GM23338 (cell line): ENCODE measurements at places on chromosomes 5 and 9.

DNA sequence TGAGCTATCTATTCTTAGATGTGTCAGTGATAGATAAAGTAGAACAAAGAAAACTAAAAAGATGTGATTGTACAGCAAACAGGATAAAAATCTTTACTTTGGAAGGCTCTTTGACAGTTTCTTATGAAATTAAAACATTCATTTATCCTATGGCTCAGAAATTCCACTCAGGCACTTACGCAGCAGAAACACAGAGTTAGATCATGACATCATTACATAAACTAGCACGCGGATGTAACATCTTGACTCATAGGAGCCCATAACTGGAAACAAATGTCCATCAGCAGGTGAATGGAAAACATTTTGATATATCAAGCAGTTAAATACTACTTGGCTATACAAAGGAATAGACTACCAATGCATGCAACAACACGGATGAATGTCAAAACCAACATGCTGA lies 45.3 kb downstream of the ICE1 start:
- DNase-seq = no peak

GRCh38 chr5:75935572-75935971 lies 147.6 kb upstream of the SV2C start:
- DNase-seq = no peak

GRCh38 chr9:18492612-18493011 lies 18.7 kb downstream of the ADAMTSL1 start:
- no peak for DNase-seq

DNA sequence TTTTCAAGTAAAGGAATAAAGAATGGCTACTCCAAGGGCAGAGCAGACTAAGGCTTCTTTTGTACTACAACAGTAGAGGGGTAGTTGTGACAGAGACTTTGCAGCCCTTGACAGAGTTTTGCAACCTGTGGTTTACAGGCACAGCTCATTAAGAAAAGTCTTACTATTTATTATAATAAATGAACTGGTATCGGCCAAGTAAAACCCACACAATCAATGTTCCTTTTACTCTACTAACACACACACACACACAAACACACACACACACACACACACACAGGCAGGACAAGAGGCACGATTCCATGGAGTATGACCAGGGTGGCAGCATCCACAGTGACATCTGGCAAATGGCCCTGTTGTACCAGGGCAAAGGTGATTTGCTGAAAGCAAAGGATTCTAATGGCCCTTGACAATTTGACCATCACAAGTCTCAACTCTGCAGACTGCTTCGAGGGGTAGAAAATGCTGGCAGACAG lies 59.1 kb upstream of the GOLPH3 start:
- DNase-seq = no peak

DNA sequence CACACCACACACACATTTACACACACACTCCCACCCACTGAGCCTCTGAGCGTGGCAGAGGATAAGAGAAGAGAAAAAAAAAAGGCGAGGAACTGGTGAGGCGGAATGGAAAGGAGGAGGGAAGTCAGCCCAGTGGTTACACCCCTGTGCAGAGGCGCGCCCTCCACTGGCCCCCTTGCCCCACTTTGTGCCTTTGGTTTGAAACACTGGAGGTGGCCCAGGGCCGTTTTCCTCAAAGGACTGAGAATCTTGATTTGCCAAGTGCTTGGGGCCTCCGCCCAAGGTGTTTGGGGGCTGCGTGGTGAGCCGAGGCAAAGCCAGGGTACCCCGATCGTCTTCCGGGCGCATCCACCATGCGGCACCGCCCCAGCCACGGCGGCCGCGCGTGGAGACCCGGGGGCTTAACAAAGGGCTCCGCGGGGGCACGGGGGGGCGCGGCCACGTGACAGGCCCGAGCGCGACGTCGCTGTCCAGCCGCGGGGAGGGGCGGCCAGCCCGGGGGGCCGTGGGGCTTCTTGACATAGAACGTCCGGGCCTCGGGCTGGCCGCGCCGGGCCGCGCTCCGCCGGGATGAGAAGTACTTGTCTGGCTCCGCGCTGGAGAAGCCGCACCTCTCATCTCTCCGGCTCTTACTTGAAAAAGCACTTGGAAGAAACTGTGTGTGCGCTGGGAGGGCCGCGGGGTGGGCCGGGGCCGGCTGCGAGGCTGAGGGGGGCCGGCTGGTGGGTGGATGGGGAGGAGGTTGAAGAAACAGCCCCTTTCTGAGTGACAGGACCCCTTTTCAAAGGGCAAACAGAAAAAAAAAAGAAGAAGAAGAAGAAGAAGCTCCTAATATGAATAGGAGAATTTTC lies 21.0 kb downstream of the NR2F1 start:
- DNase-seq = peak; percentile 69

GRCh38 chr5:89893546-89893945 lies 516.0 kb downstream of the CETN3 start:
- DNase-seq = no peak

GRCh38 chr9:110121170-110121569 lies 86.8 kb downstream of the C9orf152 start:
- DNase-seq = peak; percentile 21

- no peak for DNase-seq
Observed at GRCh38 chr9:114442022-114442421, 54.2 kb upstream of the AKNA start.

GRCh38 chr5:31755676-31756230 lies 116.8 kb downstream of the PDZD2 start:
- no peak for DNase-seq

- peak; percentile 39 for DNase-seq
Observed at GRCh38 chr5:65480306-65480865, 1.3 kb downstream of the ADAMTS6 start.

DNA sequence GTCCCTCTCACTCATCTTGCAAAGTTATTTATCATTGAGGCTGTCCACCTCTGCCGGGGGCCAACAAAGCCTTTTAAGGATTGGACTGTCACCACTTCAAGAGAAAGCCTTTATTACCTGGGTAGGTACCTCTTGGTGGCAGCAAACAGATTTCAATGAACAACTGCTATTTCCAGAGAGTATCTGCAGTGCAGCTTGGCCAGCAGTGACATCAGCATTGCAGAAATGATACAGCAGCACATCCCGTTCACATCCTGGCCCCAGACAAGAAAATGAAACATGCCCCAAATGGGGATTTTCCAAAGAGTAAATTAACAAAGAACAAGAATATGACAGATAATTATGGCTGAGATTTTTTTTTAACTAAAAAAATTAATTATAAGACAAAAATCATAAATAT lies 2.3 kb upstream of the SPATA6L start:
- no peak for DNase-seq

GRCh38 chr5:52947851-52948250 lies 41.3 kb upstream of the ITGA2 start:
- DNase-seq = no peak

GRCh38 chr9:87606841-87607521 lies 109.3 kb downstream of the DAPK1 start:
- no peak for DNase-seq

DNA sequence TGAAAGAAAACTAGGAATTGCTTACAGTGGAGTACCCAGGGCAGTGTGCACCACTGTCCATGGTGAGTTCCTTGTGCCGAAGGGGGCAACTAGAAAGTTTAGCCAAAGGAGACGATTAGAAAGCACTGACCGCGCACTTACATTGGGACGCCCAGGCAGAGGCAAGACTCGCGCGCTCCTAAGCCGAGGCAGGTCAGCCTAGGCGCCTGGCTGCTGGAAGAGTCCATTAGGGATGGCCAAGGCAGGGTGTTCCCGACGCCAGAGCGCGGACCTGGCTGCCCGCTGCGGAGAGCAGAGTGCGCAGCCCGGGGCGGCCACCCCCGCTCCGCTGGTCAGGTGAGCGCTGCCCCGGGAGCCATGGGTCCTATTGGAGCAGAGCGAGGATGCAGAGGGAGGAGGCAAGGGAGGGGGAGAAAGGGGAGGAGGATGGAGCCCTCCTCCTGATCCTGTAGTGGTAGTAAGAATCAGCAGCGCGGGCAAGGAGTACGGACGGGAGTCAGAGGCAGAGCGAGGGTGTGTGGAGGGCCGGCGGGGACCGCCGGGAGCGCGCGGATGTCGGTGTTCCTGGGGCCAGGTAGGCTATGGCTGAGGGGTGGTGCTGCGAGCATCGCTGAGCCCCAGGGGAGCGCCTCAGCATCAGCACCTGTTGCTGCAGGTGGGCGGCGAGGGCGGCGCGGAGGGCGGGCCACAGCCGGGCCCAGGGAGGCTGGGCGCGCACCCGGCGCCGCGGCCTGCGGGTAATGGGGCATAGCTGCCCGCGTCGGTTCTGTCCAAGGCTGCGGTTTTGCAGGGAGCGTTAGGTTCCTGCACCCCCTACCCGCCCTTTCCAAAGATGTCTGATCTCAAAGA lies at the start of gene ADGRV1:
TSS of gene ADGRV1 (plus strand) at position 454 of the 849 bp plus-strand sequence. CDS start at position 553, 99 bp downstream.
- peak; percentile 98 for DNase-seq

- DNase-seq = no peak
Observed at GRCh38 chr5:94872526-94872925, 254.1 kb downstream of the SLF1 start.

- no peak for DNase-seq
Observed at GRCh38 chr9:133058550-133059320, 3.0 kb upstream of the CEL start.

DNA sequence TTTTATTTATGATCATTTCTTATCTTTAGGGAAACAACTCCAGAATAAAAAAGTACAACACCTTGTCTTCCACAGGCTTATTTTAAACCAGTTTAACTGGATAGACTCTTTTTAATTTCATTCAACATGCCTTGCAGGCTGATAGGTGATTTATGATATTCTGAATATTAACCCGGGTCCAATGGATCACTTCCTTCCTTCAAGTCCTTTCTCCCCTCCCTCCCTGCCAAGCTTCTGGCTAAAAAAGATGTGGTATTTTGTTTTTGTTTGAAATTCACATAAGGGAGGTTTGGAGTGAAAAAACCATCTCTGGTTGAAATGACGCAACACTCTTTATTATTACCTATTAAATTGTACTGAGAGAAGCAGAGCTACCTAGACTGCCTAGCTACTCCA lies 265.3 kb downstream of the MLLT3 start:
- no peak for DNase-seq

DNA sequence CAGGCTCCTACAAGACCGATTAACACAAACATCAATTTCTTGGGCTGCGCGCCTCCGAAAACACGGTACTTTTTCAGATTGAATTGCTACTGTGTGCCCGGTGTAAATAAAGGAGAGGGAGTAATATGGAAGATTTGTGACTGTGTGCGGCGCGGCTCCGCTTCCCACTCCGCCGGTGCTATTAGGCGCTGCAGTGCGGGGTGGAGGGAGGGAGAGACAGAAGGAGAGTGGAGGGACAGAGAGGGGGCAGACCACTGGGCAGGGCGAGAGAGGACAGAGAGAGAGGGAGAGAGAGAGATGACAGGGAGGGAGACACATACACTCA lies 24.7 kb upstream of the RNU6ATAC start:
- DNase-seq = no peak

GRCh38 chr9:114157516-114158176 lies 2.3 kb downstream of the COL27A1 start:
- no peak for DNase-seq

- peak; percentile 42 for DNase-seq
Observed at GRCh38 chr9:109098171-109098959, 21.4 kb downstream of the TMEM245 start.

DNA sequence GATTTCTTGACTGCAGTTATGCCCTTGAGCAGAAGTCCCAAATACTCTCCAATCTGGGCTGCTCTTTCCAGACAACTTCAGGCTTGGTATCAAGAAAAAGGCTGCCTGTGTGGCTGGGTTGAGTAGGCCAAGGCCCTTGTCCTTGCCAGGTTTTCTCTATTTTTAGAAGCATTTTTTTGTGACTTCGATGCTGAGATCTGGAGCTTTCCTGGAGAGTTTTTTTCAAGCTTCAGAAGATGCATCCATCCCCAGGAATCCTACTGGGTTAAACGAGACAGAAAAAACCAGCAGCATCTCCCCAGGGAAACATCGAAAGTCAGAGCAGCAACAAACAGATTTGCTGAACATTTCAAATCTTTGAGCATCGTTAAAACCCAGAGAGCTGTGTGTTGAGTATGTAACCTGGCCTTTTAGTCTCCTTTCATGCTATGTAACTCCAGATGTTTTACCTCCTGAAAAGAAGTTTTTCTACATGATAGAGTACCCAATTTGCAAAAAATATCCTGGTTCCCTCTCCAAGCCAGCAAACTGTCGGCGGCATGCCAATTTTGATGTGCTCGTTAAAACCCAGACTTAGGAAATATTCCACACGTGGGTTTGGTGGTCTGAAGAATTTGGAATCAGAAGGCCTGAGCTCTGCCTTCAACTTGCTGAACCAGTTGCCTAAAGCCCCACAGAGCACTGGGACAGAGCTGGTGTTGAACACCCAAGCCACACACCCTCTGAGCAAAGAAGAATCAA lies 98.1 kb upstream of the ALDH1B1 start:
- DNase-seq = no peak

DNA sequence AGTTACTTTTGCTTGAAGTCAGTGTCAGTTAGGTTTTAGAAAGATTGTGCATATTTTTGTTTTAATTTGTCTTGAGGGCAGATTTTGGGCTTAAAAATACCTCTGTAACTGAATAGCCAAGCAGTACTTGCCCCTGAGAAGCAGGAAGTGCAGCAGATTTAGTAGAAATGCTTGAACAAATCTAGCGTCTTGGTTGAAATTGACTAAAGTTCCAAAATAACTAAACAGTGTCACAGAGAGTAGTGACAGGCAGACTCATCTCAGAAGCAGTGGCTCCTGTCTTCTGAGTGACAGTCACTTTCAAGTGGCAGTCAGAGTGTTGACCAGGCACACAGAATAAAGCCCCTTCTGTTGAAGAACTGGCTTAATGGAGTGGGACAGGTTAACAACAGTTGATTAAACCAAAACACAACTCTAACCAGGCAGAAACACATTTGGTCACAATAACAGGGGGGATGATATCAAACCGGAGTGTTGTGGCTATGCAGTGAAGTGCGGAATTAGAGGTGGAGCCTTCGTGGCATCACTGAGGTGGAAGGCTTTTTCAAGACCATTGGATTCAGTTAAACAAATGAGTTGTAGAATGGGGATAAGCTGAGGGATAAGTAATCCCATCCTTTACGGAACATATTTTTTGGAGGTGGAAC lies 29.1 kb downstream of the TRIO start:
- no peak for DNase-seq

GRCh38 chr9:82761956-82762355 lies 301.0 kb downstream of the RASEF start:
- DNase-seq = no peak

DNA sequence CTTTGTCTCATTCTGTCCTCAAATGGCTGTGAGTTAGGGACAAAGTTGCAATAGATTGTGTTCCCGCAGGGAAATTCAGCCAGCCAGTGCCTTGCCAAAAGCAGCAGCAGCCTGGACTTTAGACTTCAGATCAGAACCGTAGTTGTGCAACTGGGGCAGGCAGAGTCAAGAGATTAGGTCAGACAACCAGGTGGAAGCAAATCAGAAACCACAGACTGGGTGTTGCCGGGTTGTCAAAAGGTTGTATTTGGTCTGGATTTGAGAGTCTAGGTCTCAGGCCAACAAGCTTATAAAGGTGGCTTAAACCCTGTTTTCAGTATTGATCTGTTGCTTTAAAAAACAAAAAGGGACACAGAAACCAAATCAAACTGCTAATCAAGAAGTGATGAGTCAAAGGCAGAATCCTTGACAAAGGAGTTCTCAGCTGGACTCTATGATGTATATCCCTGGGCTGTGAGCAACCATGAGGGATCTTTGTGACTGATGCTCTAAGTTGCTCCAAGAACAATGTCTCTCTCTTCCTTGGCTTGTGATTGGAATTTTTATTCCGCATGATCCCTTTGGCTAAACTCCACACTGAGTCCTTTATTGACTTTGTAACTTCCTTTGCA lies 20.9 kb downstream of the RFK start:
- DNase-seq = no peak

GRCh38 chr5:124645396-124645795 lies 101.0 kb downstream of the ZNF608 start:
- DNase-seq = no peak
